Hippocampal formation (tissue), 2 donors: ENCODE measurements at places on chromosomes 16 and 17.

DNA sequence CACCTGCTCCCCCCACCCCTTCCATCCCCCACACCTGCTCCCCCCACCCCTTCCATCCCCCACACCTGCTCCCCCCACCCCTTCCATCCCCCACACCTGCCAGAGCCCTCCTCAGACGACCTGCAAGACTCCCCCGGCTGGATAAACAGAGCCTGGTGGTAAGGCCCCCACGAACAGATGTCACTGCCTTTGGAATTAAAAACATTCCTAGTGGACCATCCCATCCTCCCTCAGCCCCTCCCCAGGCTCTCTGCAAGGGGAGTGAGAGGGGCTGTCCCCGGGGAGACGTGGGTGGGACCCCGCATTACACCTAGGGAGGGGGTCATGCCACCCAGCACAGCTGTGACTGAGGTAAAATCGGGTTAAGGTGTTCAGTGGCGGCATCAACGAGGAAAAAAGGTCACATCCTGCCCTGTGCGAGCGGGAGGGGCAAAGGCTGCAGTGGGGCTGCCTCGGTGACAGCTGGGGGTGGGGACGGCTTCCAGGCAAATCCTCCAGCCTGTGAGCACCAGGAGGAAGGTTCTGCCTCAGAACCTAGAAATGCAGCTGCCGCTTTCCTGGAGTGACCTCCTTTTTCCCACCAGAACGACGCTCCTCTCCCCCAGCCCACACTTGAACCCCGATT is 38.7 kb downstream of the TIMM22 start:
- DNase-seq, result no peak

GRCh38 chr17:81860756-81861568 is 627 bp upstream of the P4HB start:
- peak; percentile 99 for DNase-seq

- DNase-seq, result no peak
These were observed 51.8 kb downstream of the LMF1 start for GRCh38 chr16:918741-919657.

GRCh38 chr17:14488958-14489550 is 188.2 kb downstream of the HS3ST3B1 start:
- no peak for DNase-seq

GRCh38 chr16:47719713-47720112 is 258.6 kb downstream of the PHKB start:
- no peak for DNase-seq

DNA sequence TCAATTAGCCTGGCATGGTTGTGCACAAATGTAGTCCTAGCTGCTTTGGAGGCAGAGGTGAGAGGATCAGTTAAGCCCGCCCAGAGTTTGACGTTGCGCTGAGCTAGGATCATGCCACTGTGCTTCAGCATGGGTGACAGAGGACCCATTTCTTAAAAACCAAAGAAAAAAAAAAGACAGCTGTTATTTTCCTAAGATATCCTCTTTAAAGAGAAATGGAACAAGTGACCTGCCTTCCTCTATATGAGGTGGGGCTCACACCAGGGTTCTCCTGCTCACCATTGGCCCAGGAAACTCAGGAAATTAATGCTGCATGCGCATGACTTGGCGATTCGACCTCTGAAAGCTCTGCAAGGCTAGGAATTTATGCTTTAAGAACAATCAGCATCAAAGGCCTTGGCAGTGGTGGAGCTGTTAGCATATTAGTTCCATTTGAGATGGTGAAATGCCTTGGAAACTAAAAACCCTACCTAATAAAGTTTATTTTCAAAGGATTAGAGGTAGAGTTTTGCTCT is 108.3 kb downstream of the RBFOX1 start:
- no peak for DNase-seq

- no peak for DNase-seq
These were observed 35.7 kb downstream of the NLRC5 start for GRCh38 chr16:57024894-57025680.

DNA sequence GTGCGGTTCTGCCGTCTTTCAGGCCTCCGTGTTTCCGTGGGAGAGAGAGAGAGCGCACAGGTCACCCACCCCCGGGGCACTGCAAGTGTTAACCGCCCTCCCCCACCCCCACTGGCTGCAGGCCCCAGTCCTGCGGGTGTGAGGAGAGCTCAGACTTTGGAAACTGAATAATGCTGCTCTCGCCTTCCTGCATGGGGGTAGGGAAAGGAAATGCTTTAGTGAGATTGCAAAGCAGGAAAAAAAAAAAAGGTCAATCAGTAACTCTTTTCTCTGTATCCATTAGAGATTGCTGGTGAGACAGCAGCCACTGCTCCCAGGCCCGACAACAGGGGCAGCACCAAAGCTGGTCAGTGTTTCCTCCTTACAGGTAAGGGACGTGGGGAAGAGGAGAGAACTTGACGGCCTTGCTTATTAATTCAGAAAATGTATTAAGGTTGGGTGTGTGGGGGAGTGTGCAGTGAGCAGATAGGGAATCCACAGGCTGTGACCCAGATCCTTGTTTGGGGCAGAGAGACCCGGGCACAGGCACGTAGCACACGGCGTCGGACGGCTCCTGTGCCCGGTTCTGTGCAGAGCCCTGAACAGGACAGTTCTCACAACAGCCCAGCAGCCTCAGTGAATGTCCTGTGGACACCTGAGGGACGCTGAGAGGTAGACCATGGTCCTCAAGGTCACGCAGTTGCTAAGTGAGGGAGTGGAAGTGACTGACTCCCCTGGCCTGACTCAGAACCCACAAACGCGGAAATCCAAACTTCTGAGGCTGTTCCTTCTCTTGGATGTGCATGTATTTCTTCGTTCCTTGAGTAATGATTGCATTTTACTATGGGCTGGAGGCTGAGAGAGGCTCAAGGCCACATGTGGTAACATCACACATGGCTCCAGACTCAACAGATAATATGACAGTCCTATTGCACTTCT is 156.5 kb downstream of the FOXL1 start:
- no peak for DNase-seq

DNA sequence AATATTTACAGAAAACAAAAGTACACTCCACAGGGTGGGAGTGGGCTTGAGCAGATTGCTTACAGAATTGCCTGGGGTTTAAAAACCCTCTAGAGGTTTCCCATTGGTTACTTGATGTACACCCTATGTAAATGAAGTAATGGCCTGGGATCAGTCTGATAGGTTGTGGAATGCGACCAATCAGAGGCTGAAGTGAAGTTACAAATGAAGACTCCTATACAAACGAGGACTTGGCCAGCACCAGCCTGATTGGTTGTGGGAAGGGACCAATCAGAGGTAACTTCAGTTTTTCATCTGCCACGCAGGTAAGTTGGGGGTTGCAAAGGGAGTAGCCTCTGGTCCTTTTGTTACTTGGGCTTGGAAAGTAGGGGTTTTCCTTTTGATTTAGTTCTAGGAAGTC is 8.8 kb downstream of the EEF2K start:
- DNase-seq, result no peak

- DNase-seq, result no peak
These were observed 8.4 kb downstream of the TMEM98 start for GRCh38 chr17:32936186-32936893.

DNA sequence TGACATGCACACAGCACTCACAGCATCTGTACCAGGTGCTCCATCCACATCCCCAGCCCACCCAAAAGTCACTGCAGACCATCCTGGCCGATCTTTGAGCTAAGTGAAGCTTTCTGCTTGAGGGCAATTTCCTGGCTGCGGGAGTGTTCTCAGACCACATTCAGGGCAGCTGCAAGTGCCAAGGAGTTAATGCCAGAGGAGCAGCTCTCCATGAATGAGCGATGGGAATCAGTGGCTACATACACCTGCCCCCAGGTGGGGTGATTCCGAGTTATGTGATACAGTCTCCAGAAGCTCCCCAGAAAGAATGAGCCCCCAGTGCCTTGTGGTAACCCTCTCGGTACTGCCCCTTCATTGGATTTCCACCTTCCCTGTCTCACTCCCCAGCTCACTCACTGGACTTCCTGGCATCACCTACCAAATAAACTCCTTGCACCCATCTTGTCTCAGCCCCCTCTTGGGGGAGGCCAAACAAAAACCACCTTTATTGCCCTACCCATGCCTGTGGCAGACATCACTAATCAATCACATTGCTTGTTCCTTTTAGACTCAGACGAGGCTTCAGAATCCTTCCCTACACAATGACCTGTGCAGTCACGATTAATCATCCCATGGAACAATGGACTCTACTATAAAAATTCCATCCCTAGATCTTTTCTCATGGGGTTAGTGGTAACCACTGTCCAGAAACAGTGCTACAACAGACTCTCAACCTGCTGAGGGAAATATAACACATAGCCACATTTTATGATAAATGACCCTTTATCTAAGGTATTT is 121.1 kb downstream of the IRX5 start:
- DNase-seq, result no peak

- no peak for DNase-seq
These were observed 60.2 kb downstream of the SMPD3 start for GRCh38 chr16:68388124-68388523.

DNA sequence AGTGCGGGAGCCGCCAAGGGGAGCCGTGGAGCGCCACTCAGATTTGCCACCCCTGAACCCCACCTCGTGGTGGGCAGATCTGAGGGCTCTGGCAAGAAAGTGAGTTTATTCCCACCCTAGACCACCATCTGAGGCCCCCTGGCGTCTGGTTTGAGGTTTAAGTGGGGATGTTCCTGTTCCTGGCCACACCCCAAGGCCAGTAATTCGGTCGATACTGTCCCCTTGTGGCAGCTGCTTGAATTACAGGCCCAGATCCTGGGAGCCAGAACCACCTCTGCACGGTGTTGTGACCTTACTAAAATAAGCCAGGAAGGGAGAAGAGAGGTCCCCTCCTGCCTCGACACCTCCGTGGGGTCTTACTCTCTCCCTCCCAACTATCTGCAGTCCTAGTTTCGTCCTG is 3.3 kb upstream of the LAT start:
- no peak for DNase-seq

DNA sequence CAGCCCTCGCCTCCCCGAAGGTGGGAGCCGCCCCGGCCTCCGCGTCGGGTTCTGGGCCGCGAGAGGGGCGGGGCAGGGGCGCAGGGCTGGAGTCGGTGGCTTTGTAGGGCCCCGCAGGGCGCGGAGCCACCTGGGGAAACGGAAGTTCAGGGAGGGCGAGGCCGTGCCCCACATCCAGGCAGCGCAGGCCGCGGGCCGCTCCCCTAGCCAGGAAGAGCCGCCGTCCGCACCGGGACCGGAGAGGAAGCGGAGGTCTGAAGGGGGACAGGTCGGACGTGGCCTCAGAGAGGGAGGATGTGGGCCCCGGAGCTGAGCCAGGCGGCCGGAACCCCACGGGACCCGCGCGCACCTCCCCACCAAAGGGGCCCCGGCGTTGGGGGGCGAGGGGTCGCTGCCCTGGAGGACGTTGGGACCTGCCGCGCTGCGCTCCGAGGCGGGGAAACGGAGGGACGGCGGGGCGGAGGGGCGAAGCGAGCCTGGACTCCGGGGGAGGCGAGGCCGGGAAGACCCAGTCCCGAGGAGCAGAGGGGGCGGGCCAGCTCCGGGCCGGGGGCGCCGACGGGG is 482 bp upstream of the SLC16A3 start:
- no peak for DNase-seq

- no peak for DNase-seq
These were observed 15.2 kb downstream of the ANKRD40 start for GRCh38 chr17:50692448-50693035.

DNA sequence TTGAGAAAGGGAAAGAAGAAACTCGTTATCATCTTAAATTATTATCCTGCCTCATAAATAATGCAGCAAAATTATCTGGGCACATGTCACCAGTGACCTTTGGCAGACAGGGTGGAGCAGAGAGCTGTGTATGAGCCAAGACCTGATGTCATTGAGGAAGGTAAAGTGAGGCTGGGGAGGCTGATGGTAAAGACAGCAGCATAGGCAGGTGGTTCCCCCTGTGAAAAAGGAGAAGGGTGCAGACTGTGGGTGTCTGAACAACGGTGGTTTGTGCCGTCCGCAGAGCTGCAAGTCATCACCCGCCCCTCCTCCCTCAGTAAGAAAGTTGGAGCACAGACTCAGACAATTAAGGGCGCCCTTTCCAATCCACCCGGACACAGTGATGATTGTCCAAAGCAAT is 30.8 kb upstream of the METTL16 start:
- no peak for DNase-seq

GRCh38 chr17:5785338-5785737 is 201.0 kb upstream of the NLRP1 start:
- no peak for DNase-seq

DNA sequence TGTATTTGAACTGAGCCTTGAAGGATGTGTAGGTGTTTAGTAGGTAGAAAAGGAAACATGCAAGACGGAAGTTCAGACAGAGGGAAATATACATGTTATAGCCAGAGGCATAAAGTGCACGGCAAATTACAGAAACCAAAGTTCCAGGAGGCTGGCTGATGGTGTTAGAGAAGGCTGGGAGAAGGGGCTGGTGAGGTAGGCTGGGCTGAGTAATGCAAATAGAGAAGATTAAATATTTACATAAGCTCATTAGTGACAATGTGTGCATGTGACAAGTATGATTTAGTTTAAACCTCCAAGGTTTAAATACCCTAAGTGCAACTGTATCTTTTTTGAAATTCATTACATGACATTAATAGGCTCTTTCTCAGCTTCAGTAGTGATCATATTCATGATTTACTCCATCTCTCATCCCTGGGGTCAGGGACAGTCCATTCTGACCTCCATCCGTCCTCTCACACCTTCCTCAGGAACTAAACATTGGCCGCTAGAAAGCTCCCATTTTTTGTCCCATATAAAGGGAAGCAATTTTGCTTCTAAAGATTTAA is 399.8 kb upstream of the SALL1 start:
- DNase-seq, result no peak

DNA sequence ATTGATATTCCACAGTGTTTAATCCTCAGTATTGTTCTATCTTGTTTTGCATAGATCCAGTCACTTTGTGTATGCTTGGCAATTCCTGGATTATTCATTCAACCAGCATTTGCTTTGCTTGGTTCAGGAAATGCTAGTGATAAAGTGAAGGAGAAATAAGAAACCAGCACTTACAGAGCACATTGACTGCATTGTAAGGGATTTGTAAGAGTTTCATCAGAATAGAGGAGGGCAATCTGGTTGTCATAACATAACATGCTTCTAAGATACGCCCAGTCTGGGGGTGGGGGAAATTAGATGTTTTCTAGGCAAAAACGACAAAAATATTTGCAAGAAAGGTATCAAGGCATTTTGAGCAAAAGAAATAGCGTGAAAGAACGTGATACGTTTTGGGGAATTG is 40.4 kb downstream of the TNRC6A start:
- DNase-seq, result no peak

GRCh38 chr17:2214047-2214928 is 89.3 kb downstream of the SMG6 start:
- peak; percentile 77 for DNase-seq

- no peak for DNase-seq
These were observed 59.4 kb downstream of the USP32 start for GRCh38 chr17:60332574-60332973.

GRCh38 chr17:64936117-64936516 is 16.8 kb upstream of the LRRC37A3 start:
- DNase-seq, result no peak

DNA sequence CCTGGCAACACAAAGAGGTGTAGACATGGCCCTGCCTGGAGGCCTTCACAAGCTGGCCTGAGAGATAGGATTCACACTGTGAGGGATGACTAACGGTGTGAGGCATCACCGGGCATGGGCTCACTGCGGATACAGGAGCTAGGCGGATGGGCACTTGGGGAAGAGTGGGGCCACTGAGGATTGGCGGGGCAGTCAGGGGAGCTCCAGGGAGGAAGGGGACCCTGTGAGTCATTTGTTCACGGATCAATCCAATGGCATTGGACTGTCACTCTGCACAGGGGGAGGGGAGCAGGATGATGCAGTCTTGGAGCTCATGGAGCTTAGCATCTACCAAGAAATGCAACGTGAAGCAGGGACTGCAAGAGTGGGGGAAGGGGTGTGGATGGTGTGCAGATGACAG is 117.3 kb downstream of the SDK2 start:
- no peak for DNase-seq
